ENCODE measurements at places on chromosomes 4 and X.

- no peak for DNase-seq
Measured at GRCh38 chr4:40672528-40673522, 43.2 kb upstream of the RBM47 start.

- peak; percentile 13 for DNase-seq
Measured at GRCh38 chr4:186472948-186473347, 82.4 kb downstream of the MTNR1A start.

GRCh38 chrX:47570794-47571193, 9.8 kb downstream of the ARAF start:
- no peak for DNase-seq

GRCh38 chrX:121014826-121015225, 29.3 kb upstream of the CT47A1 start:
- DNase-seq, result no peak

GRCh38 chrX:40065296-40066046, 32.3 kb downstream of the BCOR start:
- DNase-seq, result no peak

DNA sequence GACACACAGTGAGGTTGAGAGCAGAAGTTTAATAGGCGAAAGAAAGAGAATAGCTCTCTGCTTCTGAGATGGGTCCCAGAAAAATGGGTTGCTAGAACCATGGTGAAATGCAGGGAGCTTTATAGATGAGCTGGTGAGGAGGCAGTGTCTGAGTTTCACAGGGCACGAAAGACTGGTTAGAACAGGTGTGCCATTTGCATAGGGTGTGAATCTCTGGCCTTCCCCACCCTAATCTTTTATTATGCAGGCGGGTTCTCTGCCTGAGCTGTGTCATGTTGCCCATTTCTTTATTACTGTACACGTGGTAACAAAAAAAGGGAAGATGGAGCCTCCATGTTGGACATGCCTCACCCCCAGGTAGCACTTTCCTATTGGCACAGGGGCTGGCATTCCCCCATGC, 39.1 kb downstream of the FUNDC1 start:
- no peak for DNase-seq

DNA sequence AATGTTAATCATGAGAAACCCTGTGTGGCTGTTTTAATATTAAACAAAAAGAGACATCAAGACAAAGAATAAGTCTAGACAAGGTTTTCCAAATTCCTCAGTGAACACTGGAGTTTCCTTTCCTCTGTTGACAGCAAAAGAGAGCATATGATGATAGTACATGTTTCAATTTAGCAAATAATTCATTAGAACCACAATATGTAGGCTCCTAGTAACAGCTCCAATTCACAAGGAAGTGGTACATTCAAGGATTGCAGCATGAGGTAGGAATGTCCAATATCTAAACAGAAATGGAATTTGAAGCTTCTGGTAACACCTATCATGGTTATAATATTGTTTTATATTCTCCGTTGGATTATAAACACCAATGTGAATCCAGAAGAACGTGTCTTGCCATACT, 203.8 kb upstream of the TECRL start:
- no peak for DNase-seq

GRCh38 chr4:177175473-177175872, 134.2 kb upstream of the NEIL3 start:
- no peak for DNase-seq

DNA sequence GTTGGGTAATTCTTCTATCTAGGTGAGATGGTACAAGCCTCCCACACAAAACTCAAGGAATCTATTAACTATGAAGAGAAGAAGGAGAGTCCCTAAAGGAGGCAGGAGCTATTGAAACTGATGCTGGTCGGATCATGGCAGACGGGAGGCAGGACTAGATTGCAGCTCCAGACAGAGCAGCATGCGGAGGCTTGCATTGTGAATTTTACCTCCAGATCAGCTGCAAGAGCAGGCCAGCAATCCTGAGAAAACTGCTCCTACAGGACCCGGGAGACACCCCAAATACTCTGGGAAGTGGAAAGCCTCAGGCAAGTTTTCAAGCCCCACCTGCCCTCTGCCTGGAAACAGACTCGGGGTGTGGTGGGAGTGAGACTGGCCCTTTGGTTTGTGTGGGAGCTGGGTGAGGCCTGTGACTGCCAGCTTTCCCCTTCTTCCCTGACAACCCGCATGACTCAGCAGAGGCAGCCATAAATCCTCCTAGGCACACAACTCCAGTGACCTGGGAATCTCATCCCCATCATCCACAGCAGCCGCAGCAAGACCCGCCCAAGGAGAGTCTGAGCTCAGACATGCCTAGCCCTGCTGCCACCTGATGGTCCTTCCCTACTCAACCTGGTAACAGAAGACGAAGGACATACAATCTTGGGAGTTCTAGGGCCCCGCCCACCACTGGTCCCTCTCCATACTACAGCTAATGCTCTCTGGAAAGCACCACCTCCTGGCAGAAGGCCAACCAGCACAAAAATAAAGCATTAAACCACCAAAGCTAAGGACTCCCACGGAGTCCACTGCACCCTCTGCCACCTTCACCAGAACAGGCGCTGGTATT, 30.9 kb downstream of the GATB start:
- no peak for DNase-seq

DNA sequence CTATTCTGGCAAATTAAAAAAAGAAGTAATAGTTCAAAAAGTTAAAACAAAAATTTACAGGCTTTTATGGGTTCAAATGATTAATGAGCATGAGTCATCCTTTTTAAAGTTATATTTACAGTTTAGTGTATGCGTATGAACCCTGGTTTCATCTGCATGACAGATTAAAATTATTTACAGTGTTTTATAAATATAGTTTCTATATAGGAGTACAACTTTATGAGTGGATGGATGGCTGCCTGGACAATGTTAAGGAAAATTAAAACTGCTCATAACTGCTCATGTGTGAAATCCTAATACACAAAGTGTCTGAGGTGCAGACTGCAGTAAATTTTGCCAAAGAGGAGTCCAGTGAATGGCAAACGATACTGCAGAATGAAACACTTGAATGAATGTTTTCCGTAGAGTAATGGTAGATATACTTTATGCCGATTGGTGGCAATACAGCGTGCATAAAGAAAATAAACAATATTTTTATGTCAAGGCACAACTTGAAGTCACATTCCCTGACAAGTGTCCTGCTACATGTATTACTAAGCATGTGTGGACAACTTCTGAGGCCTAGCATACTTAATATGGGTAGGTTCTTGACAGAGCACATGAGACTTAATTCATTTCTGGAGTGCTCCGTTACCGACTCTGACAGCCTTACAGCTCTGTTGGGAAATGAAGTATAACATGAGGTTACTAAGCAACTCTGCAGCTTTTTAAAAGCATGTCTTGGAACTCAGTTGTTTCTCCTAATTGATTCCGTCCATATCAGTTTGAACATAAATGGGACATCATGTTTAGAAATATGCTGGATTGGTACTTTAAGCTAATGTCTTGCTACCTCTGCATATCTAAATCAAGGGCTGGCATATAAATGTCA, 985.6 kb upstream of the PCDH7 start:
- no peak for DNase-seq

DNA sequence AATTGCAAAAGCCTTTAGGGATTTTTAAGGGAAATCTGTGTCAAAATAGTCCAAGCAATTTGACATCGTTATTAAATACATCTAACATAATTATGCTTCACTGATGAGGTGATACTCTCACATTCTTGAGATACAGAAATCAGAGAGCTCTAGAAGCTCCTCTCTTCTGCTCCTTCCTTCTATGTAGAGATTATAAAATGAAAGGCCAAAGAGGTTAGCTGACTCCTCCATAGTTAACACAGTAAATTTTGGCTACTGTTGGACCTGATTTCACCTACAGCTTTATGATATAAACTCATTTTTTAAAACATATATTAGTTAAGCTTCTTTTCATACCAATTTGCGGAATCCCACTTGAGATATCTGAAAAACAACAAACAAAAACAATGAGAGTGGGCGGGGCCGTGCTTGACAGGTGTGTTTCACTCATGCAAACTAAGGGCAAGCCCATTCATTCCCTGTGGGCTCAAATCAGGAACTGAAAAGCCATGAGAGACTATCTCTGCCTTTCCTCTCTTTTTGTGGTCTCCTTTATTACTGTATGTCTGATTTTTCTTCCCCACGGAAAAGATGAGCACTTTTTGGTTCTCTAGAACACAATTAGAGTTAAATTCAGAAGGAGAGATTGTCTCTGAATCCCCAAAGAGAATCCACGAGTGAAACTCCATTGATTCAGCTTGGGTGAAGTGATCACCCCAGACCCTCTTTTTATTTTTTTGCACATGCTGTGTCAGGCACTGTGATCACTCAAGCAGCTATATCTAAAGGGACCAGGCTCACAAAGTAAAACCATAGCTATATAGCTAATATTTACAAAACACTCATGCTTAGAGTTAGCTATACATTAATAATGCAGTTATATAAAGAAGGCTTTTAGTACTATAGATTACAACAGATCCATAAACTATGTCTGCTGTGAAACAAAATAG, 566.3 kb downstream of the IL15 start:
- no peak for DNase-seq

DNA sequence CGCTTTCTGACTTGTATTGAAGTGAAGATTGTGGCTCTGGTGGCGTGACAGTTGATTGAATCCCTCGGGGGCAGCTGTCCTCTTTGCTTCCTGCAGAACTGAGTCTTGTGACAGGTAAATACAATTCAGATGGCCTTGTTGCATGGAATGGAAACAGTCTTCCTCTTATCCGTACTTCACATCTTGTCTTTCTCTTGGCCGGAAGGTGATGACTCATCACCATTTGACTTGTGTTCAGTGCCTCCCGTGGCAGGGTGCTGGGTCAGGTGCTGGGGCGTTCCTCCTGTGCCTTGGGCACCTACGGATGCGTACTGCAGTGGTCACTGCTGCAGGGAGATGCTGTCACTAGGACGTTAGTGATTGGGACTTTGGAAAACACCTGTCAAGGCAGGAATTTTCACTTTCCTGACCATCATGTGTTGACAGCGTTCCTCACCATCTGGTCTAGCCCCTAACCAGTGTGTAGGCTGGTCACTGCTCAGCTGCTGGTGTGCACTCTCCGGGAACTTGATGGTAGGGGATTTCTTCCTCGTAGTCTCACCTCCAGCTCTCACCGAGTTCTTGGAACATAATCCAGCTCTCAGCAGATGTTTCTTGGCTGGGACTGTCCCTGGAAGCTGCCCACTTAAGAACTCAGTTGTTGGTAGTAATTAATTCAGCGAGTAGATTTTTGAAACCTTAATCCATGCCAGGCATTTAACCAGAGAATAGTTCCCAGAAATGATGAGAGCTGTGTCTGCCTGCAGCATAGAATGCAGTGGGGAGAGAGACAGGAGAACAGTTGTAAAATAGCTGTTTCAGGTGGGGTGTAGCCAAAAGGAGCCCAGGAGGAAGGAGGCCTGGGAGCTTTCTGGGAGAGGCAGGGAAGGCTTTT, 7.2 kb downstream of the TBC1D14 start:
- DNase-seq, result peak; percentile 81

GRCh38 chr4:129335276-129335675, 239.3 kb downstream of the C4orf33 start:
- DNase-seq, result no peak

- no peak for DNase-seq
Measured at GRCh38 chr4:120760047-120760446, 162.5 kb downstream of the PRDM5 start.

DNA sequence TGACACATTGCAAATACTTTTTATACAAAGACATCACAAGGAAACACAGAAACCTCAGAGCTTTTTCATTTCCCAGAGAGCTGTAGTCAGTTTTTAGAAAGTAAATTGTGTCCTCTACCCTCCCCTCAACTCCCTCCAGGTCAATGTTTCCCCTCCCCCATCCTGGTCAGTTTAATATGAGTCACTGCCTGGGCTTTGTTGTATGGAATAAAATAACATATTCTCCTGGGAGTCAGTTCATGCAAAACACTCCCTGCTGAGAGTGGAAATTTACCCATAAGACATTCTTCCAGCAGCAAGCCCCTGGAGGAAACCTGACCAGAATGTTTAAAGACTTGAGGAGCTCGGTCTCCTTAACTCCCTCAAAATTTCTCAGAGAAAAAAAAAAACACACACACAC, 270.1 kb upstream of the LDB2 start:
- DNase-seq, result no peak

DNA sequence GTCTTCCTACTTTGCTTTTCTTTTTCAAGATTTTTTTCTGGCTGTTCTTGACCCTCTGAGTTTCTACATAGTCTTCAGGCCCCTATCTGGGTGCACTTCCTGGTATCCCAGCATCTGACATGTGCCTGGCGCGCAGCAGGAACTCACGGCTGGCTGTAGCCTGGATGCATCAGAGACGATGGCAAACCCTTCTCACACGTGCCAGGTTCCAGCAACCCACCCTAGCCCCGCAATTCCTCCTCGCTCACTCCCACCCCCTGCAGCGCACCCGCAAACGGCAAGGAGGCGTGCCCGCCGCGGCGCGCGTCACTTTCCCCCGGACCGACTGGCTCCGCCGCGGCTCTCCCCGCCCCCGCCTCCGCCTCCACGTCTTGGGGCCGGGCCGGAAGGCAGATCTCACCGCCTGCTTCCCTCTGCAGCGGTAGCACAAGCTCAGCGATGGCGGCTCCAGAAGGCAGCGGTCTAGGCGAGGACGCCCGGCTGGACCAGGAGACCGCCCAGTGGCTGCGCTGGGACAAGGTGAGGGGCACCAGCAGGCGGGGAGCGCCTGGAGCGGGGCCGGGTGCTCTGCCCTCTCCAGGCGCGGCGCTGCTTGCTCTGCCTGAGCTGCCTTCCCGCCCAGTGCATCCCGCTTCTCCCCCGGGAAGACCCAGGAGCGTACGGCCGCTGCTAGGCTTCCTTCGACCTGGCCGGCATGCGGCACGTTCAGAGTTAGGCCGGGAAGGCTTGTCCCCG, at the start of gene PGM2:
PGM2 (plus strand) TSS at position 392 of the 735 bp plus-strand sequence; CDS start at position 439, 47 bp downstream.
- peak; percentile 91 for DNase-seq

GRCh38 chrX:155262970-155263754, 1.1 kb downstream of the RAB39B start:
- DNase-seq, result no peak

DNA sequence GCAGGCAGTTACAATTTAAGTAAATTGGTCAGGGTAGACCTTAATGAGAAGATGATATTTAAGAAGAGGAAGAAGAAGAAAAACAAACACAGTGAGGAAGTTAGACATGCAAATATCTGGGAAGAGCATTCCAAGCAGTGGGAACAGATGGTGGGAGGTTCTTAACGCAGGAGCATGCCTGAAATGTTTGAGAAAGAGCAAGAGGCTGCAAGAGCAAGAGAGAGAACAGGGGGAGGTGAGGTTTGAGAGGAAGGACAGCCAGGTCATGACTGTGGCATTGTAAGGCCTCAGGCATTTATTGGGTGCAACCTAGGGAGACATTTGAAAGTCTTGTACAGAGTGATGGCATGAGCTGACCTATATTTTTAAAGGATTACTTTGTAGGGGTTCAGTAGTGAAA, 136.0 kb downstream of the UGT8 start:
- no peak for DNase-seq

GRCh38 chrX:145821291-145821897, 3.8 kb downstream of the SLITRK2 start:
- no peak for DNase-seq

- no peak for DNase-seq
Measured at GRCh38 chrX:112643721-112644120, 36.0 kb downstream of the LHFPL1 start.
